ENCODE measurements at places on chromosomes 11 and 22.

DNA sequence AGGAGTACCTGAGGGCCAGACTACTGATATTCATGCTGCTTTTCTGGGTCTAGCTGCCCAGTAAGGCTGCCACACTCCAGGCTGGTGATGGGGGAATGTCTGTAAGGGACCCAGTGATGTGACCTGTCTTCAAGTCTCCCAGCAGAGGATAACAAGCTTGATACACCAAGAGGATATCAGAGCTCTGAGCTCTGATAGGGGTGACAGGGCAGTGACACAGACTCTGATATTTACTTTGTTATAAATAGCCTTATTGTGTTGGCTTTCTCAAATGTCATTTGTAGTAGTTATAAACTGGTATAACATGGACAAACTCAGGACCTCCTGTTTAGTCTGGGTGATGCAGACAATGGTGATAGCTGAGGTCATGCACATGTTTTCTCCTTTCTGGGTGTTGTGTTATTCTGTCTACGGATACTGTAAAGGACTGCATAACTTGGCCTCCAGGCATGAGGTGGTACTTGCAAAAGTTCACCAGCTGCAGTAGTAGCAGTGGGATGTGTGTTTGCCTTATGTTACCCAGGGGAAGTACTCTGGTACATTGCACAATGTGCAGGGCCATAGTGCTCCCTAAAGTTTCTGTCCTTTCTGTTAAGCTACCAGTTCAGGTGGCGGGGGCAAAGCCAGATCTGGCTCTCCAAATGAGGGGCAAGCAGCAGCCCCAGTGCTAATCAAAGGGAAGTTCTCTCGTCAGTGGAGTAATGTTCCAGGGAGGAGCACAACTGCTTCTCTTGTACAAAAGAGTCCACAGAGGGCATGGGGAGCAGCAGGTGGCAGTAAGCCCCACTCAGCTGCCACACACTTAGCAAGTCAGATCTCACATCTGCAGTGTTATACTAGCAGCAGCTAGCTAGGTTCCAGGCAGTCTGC lies 812.2 kb downstream of the JRKL start:
- no peak for DNase-seq

GRCh38 chr11:64857485-64857884 lies 13.0 kb upstream of the CDC42BPG start:
- DNase-seq, result no peak

DNA sequence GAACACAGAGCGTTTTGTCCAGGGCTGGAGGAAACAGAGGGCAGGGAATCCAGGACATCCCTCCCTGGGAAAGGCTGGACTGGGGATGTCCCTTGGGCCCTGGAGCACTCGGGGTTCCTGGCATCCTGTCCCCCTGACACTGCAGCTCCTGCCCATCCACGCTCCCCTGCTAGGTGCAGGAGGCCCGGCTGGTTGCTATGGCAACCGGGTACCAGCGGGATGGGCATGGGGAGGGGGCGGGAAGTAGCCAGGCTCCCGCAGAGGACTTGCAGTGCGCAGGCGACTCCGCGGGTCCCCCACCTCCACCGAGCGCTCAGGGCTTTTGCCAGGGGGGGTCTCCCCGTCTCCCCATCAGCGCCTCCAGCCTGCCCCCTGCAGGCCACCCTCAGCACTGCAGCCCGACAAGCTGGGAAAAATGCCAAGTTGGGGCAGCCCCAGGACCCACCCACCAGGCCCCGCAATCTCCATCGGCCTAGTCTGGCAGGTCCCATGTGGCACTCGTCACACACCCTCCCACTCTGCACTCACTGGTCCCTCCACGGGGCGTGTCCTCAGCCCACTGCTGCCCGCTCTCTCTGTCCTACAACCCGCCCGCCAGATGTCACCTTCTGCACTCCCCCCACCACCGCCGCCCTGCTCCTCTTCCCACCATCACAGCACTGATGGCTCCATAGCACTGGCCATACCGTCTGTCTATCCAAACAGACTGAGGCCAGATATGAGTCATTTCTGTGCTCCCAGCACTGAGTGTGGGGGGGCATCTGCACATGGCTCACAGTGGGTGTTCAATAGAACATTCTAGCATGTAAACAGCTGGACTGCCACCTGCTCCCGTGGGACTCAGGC lies 31.5 kb downstream of the KIAA0930 start:
- no peak for DNase-seq

DNA sequence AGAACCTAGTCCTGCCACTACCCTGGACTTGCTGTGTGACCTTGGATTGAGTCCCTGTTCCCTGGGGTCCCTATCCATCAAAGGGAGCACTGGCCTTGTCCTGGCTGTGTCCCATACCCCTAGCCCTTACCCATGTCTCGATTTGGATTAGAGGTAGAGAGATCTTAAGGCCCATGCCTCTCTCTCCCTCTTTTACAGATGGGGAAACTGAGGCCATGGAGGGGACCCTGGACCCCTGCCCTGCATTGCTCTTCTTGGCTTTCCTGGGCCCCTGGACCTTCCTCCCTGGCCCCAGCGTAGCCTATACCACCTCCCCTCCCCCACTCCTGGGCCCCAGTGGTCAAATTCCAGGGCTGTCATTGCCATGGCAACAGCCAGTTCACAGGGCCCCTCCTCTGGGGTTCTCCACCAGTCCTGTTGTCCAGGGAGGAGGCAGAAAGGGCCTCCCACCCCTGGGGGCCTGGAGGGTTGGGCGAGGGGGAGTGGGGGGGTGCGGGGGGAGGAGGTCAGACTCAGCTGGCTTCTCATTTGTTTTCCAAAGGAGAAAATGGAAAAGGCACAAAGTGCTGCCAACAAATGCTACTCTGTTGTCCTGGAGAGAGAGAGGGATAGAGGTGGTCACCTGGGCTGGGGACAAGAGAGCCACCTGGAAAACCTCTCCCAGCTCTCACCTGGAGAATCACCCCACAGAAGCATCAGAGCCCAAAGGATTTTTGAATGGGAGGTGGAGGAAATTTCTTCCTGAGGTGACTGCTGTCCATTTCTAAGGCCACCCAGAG lies 23.3 kb downstream of the ARHGEF17 start:
- no peak for DNase-seq

GRCh38 chr11:14894657-14895598 lies 2.9 kb upstream of the CYP2R1 start:
- DNase-seq, result no peak

DNA sequence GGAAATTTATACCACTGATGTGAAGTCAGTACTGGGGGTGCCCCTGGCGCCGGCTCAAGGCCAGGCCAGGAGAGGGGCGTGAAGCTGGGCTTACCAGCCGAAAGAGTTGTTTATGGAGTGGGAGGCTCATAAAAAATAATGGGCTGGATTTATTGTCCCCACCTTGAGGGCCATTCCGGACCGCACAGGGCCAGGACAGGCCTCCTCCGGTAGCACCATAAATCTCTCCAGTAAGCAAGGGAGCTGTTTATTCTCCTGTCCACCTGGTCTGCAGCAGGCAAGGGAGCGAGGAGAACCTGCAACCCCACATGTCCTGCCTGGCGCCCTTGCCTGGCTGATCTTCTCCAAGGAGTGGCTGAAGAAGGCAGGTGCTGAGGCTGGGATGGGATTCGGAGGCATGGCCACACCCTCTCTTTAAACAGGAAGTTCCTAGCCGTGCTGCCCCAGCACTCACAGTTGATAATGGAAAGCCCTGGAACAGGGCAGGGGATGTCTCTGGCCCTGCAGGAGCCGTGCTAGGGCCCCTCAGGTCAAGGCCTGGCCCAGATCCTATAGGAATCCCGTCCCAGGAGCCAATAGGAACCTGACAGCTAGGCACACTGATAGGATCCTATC lies 65.1 kb downstream of the SCUBE1 start:
- no peak for DNase-seq

DNA sequence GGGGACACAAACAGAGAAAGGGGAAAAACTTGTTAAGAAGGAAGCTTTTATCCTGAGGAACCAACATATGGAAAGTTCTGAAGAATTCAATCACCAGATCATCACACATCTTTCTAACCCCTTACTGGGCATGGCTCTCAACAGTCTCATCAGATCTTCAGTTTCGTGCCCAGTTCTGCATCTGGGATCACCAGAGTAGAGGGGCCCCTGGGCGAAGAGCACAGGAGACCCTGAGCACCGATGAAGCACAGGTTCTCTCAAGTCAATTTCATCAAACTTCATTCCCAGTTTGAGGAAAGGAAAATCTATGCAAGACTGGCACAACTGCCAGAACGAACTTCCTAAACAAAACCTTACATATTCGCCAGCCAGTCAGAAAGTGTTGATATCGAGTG lies 8.5 kb upstream of the PYGM start:
- DNase-seq, result no peak

GRCh38 chr22:30010789-30011405 lies 69.4 kb upstream of the HORMAD2 start:
- DNase-seq, result no peak

- DNase-seq, result no peak
Measured at GRCh38 chr11:2084721-2085120, 54.5 kb downstream of the IGF2 start.

- no peak for DNase-seq
Measured at GRCh38 chr11:122271137-122271536, 155.1 kb upstream of the BLID start.

DNA sequence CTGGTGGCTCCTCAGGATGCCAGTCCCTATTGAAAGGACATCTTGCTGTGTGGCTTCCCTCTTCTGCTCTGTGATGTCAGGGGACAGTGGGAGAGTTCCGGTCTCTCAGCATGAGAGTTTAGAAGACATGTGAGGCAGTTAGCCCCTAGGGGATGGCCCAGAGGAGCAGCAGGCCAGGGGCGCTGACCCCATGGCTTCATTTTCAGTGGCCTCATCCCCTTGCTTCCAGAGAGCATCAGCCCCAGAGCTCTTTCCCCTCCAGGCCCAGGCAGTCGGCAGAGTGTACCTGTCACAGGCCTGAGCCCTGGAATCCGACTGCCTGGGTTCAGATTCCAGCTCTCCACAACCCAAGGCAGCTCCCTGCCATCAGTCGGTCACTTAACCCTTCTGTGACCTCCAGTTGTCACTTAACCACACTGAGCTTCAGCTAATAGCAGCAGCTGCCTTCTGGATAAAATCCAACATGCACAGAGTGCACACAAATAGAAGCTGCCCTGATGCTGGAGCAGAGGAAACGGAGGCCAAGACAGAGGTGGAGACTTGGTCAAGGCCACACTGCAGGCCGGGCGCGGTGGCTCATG lies 14.1 kb upstream of the LRRC10B start:
- no peak for DNase-seq

- DNase-seq, result no peak
Measured at GRCh38 chr11:117175104-117175503, 3.4 kb upstream of the SIDT2 start.

All from cortex of kidney (tissue), 1 donor.